ENCODE measurements at places on chromosomes 6 and 20.

GRCh38 chr6:7249391-7249790 lies 63.6 kb downstream of the SSR1 start:
- no peak for DNase-seq

DNA sequence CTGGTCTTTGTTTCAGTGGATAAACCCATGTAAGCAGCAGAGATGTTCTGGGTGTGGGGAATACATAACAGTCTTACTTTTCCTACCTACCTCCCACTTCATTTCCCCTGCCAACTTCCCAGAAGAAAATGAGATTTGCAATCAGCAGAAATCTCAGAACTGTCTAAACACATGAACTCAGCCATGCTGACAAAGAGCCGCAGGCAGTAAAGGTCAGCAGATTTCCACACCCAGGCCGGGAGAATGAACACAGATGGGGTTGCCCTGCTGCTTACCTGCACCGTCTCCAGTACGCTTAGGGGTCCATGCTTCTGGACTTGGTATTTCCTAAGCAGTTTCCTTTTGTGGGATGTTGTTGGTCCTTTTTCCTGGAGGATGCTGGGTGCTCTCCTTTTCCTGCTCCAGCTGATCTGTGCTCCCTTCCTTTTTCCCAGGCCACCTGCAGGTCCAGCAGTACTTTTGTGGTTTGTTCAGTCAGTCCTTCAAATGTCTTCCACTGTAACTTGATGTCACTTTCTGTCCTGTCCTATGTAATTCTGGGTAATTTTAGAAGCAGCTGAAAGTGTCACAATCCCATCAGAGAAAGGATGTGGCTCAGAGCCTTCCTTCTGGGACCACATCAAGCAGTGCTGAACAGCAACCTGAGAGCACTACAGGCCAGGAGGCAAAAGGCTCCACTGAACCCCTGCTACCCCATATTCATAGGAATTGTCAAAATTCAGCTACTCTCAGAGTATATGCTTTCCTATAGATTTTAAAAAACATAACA lies 129.0 kb downstream of the CEP57L1 start:
- no peak for DNase-seq

DNA sequence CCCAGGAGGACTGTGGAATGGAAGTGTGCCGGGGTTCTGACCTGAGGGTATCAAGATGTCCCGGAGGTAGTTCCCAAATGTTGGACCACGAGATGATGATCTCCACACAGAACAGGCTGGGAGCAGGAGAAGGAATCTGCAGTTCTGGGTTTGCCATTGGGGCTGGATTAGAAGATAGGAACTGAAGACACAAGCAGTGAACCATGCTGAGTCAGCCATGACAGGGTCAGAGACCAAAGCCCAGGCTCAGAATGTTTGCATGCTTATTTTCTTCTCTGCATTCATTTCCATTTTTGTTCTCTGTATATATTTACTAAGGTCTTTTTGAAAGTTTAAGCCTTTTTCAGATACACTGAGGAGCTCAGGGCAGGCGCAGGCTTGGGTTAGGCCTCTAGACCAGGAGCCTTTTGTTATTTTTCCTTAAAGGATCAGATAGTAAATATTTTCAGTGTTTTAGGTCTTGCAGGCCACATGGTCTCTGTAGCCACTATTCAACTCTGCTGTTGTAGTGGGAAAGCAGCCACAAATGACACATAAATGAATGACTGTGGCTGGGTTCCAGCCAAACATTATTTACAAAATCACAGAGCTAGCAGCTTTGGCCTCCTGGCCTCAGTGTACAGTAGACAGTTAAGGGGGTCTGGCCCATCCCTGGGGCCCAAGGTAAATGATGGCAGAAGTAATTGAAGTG lies 28.5 kb downstream of the SLC35D3 start:
- no peak for DNase-seq

DNA sequence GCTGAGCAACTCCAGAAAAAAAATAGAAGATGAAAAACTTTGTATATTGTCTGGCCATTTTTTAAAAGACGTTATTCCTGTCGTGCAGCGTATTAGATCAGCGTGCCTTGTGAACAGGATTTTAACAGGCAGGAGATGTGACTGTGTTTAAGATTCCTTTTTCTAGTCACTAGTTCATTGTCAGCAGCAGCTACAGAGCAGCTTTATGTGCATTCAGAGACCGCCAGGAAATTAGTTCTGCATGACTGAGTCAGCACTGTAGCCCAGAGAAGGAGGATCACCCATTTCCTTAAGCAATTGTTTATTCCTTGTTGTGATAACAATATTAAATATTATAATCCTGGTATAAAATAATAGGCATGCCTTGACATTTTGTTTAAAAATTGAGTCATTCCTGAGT lies 75.4 kb upstream of the ADGRB3 start:
- DNase-seq = no peak

- peak; percentile 56 for DNase-seq
These were observed at the start of gene BEND6 for GRCh38 chr6:56954403-56955170. BEND6 (plus strand) TSS chr6:56955107; CDS start chr6:56981811, 26,704 bp downstream.

DNA sequence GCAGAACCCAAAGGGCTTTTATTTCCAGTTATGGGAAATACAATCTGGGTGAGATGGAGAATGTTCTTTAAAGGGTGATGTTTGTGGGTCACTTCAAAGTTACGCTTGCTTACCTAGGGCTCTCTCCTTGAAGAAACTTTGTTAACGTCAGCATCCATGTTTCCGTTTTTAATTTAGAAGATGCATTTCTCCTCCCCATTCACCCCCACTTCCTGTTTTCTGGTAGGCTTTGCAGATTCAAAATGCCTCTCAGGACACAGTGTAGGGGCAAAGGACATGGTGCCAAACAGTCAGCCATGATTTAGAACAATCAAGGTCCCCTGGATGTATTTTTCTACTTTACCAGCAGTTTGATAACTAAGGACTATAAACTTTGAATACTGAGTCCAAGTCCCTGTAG lies 49.5 kb downstream of the RPS12 start:
- no peak for DNase-seq

DNA sequence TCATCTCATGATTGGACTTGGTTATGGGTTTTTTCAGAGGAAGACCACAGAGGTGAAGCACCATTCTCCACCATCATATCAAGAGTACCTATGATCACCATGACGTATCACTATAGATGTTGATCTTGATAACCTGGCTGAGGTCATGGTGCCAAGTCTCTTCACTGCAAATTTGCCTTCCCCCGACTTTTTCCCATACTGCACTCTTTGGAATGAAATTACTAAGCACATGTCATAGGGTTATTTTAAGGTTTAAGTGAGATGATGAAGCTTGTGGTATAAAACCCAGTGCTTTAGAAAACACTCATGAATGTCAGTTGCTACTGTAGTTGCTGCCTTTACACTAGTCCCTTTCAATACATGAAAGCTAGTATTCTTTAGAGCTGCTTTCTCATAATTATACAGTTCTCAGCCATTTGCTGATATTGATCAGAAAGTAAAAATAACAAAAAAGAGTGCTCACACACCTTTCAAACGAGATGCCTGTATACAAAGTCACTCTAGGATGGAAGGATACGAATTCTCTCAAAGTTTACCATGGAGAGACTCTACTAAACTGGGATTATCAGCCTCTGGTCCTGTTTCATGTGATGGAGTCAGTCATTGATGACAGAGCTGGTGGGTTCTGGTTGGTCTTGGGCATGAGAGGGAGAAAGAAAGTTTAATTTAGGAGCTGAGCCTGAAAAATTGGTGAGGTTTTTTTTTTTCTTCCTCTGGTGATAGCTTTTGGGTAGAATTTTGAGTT lies 228.1 kb downstream of the PRL start:
- no peak for DNase-seq

DNA sequence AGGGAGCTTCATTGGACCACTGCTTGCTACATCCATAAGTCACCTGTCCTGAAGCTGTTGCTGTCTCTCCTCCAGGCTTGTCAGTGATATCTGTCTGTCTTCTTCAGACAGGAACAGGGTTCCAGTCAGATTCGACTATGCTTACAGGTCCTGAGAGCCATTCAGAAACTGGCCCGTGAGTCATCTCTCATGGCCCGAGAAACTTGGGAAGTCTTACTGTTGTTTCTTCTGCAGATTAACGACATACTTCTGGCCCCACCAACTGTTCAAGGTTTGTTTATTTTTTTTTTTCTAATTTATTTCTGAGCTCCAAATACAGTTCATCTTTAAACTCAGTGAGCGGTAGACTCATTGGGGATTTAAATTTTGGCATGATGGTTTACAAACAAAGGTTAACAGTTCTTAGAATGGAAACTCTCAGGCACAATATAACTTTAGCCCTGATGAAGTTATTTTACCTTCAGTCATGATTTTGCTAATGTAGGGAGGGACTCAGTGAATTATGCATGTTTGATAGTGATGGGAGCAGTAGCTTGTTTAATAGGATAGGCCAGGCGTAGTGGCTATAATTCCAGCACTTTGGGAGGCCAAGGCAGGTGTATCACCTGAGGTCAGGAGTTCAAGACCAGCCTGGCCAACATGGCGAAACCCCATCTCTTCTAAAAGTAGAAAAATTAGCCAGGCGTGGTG lies 24.7 kb downstream of the RALGAPB start:
- no peak for DNase-seq

DNA sequence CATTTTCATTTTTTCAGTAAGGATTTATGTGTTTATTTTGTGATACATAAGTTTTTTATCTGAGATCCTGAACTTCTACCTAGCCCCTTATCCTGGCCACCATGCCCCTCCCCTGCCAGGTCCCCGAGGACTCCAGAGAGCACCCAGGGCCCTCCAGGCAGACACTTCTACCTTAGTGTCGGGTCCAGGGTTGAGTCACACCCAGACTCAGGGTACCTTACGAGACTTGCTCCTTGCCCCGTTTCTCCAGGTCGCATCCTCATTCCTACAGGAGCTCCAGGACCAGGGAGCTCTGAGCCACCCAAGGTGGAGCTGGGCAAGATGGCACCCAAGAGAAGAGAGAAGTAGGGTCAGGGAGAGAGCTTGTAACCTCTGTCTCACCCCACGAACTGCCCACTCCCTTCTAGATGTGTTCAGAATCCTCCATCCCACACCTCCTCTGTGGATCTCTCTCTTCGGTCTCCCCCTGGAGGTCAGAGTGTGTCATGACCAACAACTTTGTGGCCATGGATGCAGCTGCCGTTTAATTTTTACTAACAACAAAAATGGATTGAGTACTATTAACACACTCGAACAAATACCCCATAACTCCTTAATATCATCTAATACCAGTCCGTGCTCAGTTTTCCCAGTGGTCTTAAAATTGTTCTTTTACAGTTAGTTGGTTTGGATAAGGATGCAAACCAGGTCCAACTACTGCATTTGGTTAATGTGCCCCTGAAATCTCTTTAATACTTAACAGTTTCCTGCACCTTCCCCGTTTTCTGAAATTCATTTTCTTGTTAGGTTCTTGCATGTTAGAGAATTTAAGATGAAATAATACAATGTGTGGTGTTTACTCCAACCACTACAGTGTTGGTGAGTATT lies 130.6 kb upstream of the INSM1 start:
- peak; percentile 35 for DNase-seq

- peak; percentile 98 for DNase-seq
These were observed 24.2 kb downstream of the NQO2 start for GRCh38 chr6:3023663-3024483.

DNA sequence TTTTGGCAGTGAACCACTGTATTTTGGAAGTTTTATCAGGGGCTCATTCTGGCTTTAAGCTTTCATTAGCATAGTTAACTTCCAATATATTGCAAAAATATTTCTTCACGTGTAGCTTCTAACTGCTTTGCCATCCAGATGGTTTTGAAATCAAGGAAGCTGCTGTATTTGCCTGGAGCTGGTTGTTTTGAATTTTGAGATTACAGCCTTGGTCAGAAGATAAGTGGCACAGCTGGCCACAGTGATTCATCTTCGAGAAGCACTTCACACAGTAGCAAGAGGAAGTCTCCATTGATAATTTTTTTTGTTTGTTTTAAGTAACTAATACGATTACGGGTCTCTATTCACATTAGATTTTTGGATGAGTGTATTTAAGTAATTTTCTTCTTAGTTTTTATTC lies 3.8 kb downstream of the APCDD1L start:
- DNase-seq = no peak

GRCh38 chr6:44338228-44339122 lies 4.0 kb upstream of the SPATS1 start:
- DNase-seq = peak; percentile 84
